ENCODE measurements at places on chromosomes 1 and 21.

DNA sequence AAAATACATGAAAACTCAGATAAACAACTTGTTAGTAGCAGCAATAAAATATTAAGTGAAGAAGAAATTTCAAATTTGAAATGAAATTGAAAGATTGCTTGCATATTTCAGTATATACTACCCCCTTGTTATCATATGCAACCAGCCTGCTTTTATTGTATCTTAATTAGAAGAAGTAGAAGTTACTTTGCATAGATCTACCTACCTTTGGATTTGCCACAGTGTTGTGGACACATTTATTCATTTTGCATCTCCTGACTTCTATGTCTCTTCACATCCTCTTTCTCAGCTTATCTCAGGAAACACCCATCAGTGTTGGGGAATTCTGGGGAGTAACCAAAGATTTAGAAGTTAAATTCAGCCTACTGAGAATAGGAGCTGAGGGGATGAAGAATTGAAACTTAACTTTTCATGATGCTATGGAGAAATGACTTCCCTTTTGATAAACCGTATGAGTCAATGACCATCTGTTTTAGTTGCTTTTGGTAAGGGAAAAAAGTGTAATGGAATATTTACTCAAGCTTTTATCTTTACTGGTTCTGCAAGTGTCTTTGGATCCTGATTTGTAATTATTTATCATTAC lies 96.9 kb downstream of the RGL1 start:
- no peak for DNase-seq

DNA sequence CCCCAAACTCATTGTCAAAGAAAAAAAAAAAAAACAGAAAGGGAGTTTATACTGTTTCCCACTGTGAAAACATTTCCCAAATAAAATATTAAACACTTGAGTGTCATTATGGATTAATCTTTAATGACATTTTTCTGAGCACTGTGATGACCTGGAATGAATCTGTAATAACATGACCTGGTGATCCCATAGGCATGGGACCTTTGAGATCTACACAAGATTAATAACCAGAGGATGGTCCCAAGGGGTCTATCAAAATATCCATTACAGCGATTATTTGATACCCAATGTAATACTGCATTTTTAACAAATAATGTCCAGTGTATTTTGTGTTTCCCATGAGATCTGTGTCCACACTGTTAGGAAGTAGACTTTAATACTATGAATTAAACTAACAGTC lies 32.4 kb upstream of the NCAM2 start:
- DNase-seq, result no peak

GRCh38 chr1:152497273-152497672 lies 13.3 kb upstream of the LCE5A start:
- no peak for DNase-seq

DNA sequence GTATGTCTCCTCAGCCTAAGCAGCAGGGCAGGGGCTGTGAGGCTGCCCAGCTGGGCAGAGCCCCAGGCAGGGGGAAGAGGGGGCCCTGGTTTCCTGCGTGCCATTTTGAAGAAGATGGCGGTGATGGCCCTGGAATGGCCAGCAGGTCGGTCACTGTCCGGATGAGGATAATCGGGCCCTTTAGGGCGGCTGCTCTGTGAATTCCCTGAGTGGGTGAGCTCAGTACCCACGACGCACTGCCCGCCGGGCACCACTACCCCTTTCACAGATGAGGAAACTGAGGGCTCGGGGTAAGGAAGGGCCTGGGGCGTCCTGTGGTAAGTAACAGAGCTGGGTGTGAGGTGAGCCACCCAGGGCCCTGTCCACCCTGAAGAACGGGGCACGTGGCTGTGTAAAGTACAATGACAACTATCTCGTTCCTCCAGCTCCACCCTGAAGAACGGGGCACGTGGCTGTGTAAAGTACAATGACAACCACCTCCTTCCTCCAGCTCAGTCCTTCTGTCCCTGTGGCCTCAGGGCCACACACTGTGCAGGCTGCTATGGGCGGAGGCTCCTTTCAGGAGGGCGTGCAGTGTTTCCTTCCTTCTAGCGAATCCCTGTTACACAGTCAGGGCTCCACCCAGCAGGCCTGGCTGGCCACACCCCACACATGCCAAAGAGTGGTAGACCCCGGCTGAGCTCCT lies 23.2 kb downstream of the ITGB2 start:
- DNase-seq, result peak; percentile 89

GRCh38 chr1:219812086-219812485 lies 116.3 kb downstream of the SLC30A10 start:
- DNase-seq, result no peak

DNA sequence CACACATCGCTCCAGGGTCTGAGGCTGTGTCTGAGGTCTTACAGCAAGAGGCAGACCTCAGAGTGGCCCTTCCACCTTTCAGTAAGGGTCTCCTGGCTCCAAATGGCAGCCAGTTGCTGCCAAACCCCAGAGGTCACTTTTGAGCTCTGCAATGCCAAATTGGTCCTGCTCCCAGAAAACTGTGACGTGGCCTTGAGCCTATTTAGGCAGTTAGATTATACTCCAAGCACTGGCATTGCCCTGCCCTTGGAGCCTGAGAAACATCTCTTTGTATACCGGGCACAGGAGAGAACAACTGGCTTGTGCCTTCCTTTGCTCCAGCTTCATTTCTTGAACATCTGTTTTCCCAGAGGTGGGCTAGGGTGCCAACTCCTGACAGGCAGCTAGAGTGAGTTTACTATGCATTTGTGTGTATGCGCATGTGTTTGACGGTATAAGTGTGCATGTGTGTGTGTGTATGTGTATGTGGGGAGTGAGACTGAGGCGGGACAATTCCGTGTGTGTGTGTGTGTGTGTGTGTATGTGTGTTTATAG lies 134.5 kb downstream of the IER5 start:
- DNase-seq, result no peak

GRCh38 chr21:25626757-25627156 lies 12.3 kb upstream of the JAM2 start:
- peak; percentile 17 for DNase-seq

- no peak for DNase-seq
These were observed 2.6 kb downstream of the FUCA1 start for GRCh38 chr1:23865543-23865930.

- DNase-seq, result no peak
These were observed 11.1 kb downstream of the LRRC3 start for GRCh38 chr21:44466351-44466954.

DNA sequence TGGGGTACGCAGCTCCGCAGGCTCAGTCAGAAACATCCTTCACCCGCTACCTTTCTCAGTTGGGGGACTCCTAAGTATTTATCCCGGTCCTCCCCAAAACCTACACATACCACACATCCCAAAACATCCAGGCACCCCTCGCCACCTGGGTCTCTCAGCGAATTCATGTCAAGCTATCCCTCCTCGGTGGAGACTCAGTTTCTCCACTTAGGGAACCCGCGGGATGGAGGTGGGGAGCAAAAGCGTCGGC lies 1.3 kb upstream of the ZBTB7B start:
- no peak for DNase-seq

GRCh38 chr1:59682396-59683080 lies 132.2 kb upstream of the HOOK1 start:
- DNase-seq, result no peak

GRCh38 chr1:11961230-11961629 lies 19.0 kb upstream of the MFN2 start:
- DNase-seq, result no peak

DNA sequence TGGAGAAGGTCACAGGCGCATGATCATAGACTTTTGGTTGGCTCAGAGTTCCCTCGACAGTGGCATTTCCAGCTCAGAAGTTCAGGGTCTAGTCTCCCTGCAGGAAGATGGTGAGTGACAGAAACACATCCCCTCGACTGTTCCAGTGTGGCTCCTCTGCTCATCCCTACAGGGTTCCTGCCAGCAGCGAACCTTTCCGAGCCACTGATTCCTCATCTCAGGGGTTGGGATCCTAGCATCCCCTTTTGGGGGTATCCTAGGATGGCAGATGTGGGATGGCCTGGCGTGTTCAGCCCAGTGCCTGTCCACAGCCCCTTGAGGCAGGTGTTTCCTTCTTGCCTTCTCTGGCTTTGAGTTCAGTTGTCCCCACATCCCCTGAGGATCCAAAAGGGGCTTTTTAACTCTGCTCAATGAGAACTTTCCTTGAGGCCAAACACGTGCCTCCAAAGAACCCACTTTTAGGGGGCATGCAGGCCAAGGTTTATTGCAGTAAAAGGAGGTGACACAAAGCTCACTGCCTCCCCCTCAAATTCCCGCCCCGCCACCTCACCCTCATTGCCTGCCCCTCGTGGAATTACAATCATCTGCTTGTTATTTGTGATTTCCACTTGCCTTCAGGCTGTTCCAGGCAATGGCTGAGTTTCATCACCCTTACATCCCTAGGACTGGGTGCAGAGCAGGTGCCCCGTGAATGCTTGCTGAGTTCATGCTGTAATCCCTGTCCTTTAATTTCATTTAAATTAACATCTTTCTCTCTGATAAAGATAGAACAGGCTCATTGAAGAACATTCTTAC lies 440.7 kb downstream of the CAMTA1 start:
- DNase-seq, result no peak

GRCh38 chr1:7962014-7962335 lies 464 bp downstream of the PARK7 start:
- DNase-seq, result no peak

GRCh38 chr1:64743954-64744491 lies 852 bp upstream of the RAVER2 start:
- DNase-seq, result no peak

DNA sequence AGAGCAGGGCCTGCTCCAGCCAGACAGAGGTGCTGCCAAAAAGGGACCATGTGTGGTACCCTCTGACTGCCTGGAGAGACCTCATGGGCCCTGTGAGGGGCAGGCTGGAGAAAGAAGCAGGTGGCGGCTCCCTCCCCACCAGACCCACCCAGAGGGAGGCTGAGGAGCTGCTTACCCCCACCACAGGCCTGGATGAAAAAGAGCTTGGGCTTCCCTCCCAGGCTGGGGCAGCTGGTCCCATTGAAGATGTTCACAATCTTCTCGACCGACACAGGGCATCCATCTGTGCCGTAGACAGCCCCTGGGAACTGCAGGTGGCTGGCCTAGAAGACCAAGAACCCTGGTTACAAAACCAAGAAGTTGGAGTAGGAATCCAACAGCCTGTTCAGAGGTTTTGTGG lies 19.6 kb downstream of the CASP9 start:
- no peak for DNase-seq

GRCh38 chr1:1917995-1918900 lies 831 bp downstream of the TMEM52 start:
- no peak for DNase-seq

GRCh38 chr1:32454726-32455125 lies 10.1 kb upstream of the ZBTB8B start:
- DNase-seq, result no peak

DNA sequence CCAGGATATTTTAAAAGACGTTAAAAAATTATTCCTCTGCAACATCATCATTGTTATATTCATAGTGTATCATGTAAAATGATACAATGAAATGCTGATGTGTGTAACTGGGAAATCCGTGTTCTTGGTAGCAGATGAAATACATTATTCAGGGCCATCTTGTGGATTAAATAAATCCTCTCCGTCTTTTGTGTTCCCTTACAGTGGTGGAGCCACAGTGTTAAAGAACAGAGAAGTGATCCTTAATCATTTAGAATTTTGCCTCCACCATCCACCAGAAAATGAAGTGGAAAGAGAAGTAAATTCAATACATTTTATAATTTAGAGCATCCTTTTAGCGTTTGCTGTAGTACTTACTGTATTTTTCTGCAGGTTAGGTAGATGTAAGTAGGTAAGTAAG lies 1.3 kb downstream of the DYRK3 start:
- DNase-seq, result no peak

- DNase-seq, result no peak
These were observed 22.8 kb upstream of the PAPPA2 start for GRCh38 chr1:176440176-176440575.

DNA sequence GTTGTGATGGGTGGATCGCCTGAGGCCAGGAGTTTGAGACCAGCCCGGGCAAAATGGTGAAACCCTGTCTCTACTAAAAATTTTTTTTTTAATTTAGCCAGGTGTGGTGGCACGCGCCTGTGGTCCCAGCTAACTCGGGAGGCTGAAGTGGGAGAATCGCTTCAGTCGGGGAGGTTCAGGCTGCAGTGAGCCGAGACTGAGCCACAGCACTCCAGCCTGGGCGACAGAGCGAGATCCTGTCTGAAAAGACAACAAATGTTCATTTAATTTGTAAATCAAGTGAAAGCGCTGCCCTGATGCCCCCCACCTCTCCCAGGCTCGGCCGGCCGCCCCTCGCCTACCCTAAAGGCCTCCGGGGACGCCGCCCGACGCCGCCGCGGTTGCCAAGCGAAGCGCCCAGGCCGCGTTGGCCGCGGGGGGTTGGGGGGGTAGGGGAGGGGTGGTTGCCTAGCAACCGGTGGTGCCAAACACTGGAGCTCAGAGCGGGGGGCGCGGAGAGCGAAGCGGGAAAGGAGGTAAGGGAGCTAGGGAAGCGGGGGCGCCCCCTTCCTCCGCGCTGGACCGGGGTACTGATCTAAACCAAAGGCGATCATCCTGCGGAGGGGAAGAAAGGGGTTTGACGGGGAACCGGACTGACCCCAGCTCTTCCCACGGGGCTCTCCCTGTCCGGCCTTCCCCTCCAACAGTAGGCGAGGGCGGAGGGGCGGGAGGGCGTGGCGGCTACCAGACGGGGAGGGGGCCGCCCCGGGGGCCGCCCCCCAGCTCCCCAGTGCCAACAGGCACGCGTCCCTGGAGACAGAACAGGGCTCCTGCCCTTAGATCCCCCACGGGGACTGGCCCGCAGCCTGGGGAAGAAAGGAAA lies at the start of gene TEKT2:
TEKT2 (plus strand) TSS at position 460 of the 862 bp plus-strand sequence. CDS start 828 bp downstream, outside the sequence.
- peak; percentile 82 for DNase-seq

DNA sequence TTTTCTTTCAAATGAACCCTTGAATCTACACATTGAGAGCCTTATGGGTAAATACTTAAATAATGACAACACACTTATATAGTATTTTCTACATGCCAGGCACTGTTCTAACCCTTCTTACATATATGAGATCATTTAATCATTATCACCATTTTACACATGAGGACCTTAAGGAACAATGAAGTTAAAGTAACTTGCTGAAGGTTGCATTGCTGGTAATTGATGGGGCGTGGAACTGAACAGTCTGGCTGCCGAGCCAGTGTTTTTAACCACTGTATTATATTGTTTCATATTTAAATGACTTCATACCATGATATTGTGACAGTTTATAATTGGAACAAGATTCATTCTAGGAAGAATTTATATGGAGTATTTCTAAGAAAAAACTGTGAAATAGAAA lies 111.9 kb upstream of the TENT5C start:
- DNase-seq, result no peak

DNA sequence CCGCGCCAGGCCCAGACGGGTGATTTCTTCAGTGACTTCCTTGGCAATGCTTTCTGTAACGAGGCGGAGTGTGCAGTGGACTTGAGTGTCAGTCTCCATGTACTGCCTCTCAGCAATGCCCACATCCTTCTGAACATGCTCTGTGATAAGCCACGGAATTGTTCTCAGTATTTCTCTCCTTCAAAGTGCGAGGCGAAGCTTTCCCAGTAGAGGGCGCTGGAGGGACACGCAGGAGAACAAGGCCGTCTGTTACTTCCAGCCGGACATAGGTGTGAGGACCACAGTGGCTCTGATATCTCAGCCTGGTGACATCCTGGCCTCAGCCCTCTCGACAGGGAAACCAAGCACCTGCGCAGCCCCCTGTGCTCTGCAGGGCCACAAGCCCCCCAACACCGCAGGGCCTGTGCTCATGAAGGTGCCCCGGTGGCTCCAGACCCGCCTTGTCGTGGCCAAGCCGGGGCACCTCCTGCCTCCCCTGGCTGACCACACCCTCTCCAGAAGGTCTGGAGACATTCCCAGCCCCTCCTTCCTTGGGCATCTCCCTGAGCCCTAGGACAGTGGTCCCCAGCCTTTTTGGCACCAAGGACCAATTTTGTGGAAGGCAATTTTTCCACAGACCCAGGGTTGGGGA lies 46.1 kb upstream of the BACE2 start:
- peak; percentile 92 for DNase-seq

Measured in ELF-1 (cell line).